ENCODE measurements at places on chromosomes 4 and X.
A peak's percentile ranks its signal among the peaks of the same experiment; 100 is the strongest.

DNA sequence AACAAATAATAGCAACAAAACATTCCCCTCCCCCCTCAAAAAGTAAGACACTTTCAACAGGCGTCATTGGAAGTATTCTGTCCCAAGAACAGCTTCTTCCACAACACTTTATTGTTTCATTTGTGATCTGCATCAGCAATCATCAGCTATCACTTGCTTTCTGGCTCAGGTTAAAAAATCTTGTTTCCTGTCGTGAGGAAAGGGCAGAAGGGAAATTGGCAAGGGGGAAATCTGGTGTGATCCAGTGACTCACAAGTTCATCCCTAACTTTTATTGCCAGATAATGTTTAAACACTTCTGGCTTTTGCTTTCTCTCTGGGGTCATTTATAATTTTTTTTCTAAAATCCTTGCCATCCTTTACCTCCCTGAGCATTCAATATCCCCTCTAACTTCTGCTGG is 247.4 kb upstream of the GIMD1 start:
- DNase-seq: no peak

GRCh38 chr4:75422998-75423397 is 91.2 kb downstream of the RCHY1 start:
- no peak for DNase-seq

GRCh38 chr4:157185363-157185762 is 35.2 kb upstream of the GRIA2 start:
- no peak for DNase-seq

- DNase-seq: no peak
Observed at GRCh38 chr4:52701207-52701606, 42.1 kb upstream of the USP46 start.

DNA sequence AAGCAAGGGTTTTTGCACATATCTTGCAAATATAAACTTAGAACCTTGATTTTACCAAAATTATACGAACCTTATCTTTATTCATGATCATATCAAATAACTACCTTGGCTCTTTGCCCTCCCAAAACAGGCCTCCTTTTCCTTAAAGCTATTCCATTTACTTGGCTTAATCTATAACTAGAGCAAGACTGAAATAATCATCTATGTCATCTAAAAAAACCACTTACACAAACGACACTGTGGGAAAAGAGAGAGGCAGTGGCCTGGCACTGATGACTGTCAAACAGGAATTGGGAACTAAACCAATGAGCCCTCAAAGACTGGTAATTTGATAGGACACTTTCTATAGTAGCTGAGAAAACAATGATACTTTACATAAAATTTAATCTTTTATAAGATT is 11.7 kb upstream of the PTPN13 start:
- DNase-seq: no peak

GRCh38 chrX:42077675-42078074 is 154.3 kb upstream of the CASK start:
- DNase-seq: no peak

DNA sequence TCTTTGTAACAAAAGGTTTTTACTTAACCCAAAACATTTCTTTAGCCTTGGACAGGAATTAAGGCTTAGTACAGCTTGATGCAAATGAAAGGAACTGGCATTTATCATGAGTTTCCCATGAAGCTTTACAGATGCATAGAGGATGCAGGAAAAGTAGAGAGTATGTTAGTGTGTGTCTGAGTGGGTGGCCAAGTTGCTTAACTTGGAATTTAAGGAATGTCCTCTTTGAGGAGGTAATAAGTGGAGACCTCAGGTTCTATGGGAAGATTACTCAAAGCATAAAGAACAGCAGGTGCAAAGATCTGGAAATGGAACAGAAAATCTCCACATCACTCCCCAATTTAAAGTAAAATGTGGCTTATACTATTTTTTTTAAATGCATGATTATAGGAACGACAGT is 457.9 kb downstream of the KCNIP4 start:
- DNase-seq: no peak

DNA sequence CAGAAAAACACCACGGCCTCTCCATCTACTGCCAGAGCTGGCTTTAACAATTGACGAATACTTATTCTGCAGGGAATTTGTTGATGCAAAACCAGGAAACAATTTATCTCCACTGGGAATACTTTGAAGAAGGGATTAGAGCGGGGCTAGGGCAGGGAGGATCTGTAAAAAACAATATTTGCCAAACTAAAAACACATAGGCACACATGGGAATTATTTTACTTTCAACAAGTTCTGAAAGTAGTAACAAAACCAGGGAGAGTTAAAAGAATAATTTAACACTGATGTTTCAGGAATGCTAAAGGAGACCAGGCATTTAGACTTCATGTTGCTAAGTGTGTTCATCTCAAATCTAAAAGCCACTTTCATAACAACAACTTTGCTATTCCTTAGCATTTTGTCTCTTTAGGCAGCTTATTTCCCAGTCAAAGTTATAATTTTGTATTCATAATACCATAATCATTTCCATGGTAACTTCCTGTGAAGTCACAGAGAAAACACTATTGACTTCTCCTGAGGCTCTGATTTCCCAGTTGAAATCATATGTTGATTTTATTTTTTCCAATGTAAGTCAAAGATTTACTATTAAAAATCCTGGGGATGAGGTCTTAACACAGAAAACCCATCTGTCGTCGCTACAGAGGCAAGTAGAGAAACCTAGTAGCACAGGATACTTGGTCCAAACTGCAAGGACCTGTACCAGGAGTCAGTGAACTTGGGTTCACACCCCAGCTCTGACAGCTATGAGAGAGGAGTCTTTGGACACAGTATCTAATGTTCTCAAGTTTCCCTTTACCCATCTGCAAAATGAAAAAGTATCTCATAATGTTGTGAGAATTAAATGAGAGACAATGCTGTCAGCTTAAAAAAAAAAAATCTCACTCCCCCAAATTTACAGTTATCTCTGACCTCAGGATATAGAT is 69.3 kb downstream of the SH3RF1 start:
- DNase-seq: peak; percentile 21

DNA sequence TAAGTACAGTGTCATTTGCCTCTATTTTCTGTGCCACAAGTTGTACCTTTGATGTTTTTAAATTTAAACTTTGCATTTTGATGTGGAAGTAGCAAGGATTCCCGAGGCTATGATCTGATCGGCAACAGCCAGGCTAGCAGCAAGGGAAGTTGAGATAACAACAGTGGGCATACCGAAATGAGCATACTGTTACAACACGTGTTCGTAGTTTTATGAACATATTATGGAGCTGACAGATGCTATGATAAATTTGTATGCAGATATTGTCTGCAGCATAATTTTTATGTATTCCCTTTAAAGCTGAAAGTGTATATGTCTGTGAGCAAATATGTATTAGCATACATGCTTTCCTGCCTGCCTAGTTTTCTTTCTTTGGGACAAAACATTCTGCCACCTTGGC is 306.1 kb downstream of the PCDH7 start:
- DNase-seq: no peak

DNA sequence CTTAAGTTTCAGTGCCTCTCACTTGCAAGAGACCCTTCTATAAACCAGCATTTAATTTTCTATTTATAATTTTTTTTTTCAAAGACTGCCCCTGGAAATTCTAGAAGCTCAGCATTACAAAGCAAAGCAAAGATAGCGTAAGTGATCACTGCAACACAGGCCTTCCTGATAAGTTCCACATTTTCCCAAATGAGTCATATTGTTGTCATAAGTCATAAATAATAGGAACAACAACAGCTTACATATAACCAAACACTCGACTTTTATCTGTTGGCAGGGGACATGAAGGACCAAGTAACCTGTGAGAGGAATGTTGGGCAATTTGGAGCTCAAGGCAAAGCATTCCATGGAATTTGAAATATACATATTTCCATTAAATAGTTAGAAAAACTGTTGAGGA is 815.5 kb downstream of the DMD start:
- no peak for DNase-seq

DNA sequence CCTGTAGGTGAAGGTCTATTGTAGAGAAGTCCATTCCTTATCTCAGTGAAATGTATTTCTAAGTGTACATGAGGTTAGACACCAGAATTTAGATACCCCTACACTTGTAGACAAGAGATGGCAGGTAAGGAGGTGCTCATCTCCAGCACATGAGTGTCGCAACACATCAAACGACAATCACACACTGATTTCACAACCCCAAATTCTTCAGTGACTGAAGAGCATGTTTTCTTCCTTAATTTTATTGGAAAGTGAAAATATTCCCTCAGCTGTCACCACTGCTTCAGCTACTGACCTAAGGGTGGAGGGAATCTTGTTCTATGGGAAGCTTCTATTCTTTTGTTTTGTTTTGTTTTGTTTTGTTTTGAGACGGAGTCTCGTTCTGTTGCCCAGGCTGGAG is 280.3 kb downstream of the ARHGAP24 start:
- DNase-seq: no peak

DNA sequence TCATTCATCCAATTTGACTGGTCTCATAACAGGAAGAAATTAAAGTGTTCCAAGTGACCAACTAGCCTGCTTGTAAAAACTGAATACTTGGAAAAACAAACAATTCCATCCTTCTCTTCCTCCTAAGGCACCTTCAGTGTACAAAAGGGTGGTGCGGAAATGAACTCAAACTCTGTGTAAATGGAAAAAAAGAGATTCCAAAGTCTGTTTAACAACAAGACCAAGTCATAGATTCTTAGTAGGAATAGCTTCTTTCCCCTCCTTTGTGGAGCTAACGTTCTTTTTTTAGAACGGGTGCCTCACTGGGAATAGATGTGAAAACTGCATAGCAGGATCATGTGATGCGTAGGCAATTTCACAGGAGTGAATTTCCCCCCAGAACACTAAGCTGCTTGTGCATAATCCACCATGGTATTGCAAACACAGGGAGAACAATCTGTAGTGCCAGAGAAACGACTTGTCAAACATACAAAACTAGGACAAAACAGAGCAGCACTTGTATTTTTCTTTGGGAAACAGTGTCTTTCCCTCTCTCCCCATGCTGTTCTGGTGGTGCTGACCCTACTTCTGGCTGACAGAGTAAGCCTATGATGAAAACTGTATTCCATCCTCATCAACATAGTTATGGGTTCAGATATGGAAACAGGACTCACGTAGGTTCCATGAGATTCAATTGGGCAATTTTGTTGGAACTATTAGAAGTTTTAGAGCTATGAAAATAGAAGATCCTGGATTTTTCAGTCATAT is 13.2 kb upstream of the SOD3 start:
- DNase-seq: no peak

DNA sequence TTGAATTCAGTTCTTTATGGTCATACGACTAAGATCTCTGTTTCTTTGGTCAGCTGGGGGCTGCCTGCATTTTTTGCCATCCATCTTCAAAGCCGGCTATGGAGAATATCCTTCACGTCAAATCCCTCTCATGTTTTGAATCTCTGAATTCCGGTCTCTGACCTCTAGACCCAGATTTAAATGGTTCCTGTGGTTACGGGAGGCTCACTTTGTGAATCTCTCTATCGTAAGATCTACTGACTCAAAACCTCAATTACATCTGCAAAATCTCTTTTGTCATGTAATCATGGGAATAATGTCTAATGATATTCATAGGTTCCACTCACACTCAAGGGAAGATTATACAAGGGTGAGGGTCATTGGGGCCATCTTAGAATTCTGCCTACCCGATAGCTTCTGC is 5.7 kb upstream of the MPC1L start:
- no peak for DNase-seq

DNA sequence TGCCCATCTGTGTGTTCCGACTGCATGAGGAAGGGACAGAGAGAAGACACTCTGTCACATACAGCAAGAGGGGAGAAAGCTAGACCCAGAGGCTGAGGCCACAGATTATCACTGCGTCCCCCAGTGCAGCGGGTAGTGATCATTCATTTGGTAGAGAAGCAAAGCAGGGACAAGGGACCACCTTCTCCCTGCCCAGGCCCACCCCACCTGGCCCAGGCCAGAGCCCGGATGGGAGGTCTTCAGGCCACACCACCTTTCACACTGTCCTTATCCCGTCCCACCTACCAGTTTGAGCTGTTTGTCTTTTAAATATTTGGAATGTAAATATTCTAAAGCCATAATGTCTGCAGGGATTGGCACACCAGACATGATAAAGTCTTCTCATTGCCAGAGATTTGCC is 10.6 kb downstream of the TNIP2 start:
- DNase-seq: no peak

Data from GM04504 (cell line).